Caki2 (cell line): ENCODE measurements at places on chromosomes 13 and 19. TPM values are rescaled to one million over a fixed set of nuclear protein-coding genes. Genes with fewer than 3 reads are reported as not detected.

DNA sequence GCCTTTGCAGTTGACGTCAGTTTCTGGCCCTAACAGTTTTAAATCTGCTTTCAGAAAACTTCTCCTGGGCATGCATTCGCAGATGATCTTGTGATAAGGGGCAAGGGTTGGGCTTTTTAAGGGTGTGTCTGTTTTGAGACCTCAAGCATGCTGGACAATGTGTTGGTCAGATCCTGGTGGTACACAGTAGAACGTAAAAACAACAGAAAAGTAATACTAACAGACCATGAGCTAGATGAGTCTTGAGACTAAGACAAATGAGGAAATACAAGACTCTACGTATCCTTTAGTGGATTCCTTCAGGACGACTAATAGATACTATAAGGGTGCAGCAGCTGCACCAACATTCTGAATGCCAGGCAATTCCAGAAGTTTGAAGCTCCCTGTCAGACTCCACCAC is 237.6 kb downstream of the DNAJC15 start:
- peak; percentile 25 for DNase-seq

DNA sequence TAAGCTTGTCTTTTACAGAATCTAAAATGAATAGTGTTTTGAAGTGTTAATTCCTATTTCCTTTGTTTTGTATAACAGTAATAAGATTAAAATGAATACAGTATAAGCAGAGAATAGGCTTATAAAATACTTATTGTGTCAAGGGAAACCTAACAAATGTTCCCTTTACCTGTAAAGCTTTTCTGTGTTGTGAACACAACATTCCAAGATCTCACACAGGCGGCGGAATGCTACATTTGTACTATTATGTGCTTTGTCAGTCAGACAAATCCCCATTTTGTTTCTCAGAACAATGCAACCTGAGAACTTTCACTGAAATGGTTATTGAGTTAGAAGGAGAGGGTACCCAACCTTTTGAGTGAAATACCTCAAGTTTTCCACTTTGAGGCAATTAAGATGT is 1170.3 kb downstream of the OLFM4 start:
- DNase-seq = no peak

DNA sequence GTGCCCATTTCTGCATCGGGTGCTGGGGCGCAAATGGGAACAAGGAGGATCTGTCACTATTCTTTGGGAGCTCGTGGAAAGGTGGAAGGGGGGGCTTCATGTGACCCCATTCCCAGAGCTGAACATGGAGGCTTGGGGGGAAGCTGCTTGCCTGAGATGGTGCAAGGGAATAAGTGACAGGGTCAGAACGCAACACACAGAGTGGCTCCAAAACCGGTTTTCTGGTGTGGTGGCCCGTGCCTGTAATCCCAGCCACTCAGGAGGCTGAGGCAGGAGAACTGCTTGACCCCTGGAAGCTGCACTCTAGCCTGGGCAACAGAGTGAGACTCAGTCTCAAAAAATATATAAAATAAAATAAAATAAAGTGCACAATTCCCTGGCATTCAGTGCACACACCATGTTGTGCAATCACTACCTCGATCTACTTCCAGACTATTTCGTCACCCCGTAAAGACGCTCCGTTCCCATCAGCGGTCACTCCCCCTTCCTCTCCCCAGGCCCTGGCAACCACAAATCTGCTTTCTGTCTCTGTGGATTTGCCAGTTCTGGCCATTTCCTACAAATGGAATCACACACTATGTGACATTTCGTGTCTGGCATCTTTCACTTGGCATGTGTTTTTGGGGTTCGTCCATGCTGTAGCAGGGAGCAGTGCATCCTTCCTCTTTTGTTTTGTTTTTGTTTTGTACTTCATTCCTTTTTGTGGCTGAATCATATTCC is 18.2 kb upstream of the COMP start:
- no peak for DNase-seq

DNA sequence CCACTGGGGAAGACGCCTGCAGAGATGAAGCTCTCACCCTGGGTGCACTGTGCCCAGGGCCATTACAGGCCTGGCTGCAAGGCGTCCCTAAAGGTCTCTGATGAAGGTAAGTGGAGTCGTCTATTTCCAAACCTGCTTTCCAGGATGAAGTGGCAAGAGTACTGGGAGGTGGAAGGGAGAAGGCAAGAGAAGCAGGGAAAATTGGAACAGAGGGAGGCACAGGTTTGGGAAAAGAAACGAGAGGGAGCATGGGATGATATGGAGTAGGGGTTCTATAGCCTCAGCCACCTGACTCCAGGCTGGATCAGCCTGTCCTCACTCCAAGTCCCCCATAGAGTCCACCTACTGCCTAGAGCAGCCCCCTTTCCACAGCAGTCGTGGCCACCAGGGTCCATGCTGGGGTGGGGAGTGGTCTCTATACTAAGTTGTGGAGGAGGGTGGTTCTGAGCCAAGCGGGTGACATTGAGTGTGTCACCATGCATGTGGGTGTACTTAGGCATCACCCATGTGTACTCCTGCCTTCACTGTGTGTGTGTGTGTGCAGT is at the start of gene OR10H5:
Gene OR10H5, plus strand, starts transcription at position 51 of the 545 bp plus-strand sequence. CDS start 6,388 bp downstream, outside the sequence.
- DNase-seq = no peak

GRCh38 chr19:16522559-16523377 is 19.5 kb downstream of the CHERP start:
- no peak for DNase-seq

DNA sequence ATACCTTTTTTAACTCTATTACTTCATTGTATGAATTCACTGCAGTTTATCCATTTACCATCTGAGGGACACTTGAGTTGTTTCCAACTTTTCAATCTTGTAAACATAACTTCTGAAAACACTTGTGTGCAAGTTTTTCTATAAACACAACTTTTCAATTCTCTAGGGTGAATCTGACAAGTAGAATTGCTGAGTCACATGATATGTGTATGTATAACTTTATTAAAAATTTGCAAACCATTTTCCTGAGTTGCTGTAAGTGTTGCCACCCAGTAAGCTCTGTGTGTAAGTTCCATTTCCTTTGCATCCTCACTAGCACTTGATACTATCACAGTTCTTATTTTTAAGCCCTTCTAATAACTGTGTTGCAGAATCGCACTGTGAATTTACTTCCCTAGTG is 1415.6 kb upstream of the ATXN8OS start:
- no peak for DNase-seq

GJB6 gene
- total RNA-seq = not detected in 2 replicates

TBC1D17 gene
- 7.1 and 7.8 TPM in 2 replicates for total RNA-seq

MATK gene
- total RNA-seq = not detected in 2 replicates

NUCB1 gene
- 338 and 348 TPM in 2 replicates for total RNA-seq
